ENCODE measurements at places on chromosomes 2 and 18. TPM values are rescaled to one million over a fixed set of nuclear protein-coding genes. Genes with fewer than 3 reads are reported as not detected.

HOXD9 gene
- total RNA-seq = 10.6 TPM

APCDD1 gene
- total RNA-seq = 3.5 TPM

LINC00305 gene
- total RNA-seq = not detected

ICOS gene
- total RNA-seq = not detected

THSD7B gene
- total RNA-seq = 0.32 TPM

NEU2 gene
- total RNA-seq = not detected

OTOS gene
- not detected for total RNA-seq

SMARCAL1 gene
- 14.5 TPM for total RNA-seq

FKBP1B gene
- 9.3 TPM for total RNA-seq

C2orf78 gene
- not detected for total RNA-seq

ARPC2 gene
- total RNA-seq = 483 TPM

RUFY4 gene
- total RNA-seq = not detected

ASB18 gene
- total RNA-seq = not detected

GBX2 gene
- not detected for total RNA-seq

POMC gene
- 0.32 TPM for total RNA-seq
